NCI-H524 treated with DMSO at 0.1 percent for 48 hours (cell line): ENCODE measurements at places on chromosomes 12 and 14.

- no peak for DNase-seq
Observed at GRCh38 chr14:76717508-76718290, 43.6 kb upstream of the VASH1 start.

DNA sequence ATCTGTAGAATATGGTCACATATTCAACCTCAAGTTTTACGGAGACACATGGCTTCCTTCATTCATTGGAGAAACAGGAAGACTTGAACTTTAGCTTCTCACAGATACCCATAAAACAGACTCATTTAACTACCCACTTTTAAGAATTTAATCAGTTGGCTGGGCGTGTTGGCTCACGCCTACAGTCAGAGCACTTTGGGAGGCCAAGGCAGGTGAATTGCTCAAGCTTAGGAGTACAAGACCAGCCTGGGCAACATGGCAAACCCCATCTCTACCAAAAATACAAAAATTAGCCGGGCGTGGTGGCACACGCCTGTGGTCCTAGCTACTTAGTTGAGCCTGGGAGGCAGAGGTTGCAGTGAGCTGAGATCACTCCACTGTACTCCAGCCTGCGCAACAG lies 64.7 kb upstream of the STAC3 start:
- DNase-seq, result no peak

- no peak for DNase-seq
Observed at GRCh38 chr12:10454531-10454930, 1.4 kb upstream of the KLRC1 start.

- no peak for DNase-seq
Observed at GRCh38 chr14:100842799-100843198, 16.9 kb downstream of the MEG3 start.

DNA sequence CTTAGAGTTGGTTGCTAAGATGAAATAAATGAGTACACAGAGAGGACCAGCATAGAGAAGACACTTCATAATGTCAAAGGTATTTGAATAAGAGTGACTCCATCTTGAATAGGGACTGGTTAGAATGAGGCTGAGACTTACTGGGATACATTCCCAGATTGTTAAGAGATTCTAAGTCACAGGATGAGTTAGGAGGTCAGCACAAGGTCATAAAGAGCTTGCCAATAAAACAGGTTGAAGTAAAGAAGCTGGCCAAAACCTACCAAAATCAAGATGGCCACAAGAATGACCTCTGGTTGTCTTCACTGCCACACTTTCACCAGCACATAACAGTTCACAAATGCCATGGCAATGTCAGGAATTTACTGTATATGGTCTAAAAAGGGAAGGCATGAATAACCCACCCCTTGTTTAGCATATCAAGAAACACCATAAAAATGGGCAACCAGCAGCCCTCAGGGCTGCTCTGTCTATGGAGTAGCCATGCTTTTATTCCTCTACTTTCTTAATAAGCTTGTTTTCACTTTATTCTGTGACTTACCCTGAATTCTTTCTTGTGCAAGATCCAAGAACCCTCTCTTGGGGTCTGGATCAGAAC lies 8.3 kb upstream of the SERPINA1 start:
- DNase-seq, result no peak

DNA sequence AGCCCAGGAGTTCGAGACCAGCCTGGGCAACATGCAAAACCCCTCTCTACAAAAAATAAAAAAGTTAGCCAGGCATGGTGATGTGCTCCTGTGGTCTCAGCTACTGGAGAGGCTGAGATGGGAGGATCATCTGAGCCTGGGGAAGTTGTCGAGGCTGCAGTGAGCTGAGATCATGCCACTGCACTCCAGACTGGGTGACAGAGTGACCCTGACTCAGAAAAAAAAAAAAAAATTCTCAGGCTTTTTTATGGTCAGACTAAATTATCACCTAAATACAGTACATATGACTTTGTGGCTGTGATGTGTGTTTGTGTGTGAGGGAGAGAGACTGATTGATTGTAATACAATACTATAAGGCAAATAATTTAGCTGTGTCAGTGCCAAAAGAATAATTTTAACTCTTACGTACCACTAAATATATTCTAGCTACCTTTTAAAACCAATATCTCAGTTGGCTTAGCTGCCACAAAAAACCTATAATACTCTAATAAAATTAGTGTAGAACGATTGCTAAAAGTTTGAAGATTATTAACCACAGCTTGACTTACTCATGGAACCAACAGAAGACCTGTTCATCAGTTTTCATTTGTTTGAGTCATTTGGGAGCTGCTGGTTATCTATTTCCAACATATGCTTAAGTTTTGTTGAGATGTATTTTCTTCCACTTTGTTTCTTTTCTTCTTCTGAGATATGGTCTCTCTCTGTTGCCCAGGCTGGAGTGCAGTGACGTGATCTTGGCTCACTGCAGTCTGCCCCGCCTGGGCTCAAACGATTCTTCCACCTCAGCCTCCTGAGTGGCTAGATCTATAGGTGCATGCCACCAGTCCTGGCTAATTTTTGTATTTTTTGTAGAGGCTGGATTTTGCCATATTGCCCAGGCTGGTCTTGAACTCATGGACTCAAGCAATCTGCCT lies 58.0 kb downstream of the DIP2B start:
- no peak for DNase-seq

DNA sequence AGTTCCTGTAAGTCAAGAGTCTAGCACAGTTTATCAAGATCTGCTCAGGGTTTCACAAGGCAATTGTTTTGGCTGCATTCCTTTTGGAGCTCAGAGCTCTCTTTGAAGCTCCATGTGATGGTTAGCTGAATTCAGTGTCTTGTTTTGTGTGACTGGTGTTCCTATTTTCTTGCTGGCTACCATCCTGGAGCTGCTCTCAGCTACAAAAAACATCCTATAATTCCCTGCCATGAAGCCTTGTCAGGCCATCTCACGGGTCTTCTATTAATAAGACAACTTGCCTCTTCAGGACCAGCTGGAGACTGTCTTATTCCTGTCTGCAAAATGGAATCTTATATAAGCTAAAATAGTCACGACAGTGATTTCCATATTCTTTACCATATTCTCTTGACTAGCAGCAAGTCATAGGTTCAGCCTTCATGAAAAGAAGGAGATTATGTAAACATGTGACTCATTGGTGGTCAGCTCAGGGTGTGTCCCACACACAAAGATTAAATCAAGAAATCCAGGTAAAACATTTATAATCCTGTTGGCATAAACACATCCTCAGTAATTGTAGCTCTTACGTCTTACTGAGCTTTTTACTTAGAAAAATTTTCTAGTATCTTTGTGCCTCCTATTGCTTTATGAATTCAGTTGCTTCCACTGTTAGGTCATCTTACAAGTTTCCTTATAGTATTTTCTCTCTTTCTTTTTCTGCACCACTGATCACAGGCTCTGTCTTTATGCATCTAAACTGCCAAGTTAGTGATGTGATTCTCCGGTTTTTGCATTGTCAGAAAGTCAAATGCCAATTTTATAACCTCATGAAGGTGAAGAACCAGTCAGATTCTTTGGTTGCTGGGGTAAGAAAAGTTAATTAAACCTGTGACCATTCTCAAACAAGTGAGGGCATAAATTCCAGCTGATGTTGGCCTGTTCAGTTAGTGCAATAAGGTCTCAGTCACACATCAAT lies 378.5 kb upstream of the MGAT4C start:
- DNase-seq, result no peak

DNA sequence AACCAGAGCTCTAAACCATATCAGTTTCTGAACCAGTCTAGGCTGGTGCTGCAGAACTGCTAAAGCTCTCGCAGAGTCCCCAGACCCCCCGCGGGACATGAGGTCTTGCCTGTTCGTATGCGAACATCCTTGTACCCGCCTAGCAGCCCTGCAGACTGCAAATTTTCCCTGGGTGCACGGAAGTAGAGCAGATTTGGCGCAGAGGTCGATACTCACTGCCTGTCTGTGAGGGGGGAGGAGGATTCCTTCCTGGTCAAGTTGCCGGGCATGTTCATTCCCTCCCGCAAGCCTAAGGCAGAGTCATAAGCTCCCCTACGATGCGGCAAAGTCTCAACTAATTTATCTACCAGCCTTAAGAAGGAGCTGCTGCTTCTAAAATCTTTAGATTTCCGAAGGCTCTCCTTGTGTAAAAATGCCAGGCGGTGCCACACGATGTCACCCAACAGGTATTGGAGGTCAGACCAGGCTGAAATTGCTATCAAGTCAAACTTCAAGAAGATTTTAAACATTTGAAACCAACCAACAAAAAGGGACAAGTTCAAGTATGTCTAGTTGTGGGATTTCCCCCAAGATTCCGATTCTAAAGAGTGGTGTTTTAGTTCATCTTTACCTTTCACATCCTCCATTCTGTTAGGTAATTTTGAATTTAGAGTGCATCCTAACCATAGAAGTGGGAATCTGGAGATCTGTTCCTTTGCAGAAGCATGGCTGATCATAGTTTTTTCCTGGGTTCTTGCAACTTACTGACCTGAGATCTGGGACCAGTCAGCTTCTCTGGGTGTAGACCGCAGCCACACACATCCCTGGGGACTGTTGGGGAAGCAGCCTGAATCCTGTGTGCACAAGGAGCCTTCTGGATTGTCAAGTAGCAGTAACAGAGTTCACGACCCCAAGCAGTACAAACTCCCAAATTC lies 1.6 kb upstream of the PAX9 start:
- no peak for DNase-seq

DNA sequence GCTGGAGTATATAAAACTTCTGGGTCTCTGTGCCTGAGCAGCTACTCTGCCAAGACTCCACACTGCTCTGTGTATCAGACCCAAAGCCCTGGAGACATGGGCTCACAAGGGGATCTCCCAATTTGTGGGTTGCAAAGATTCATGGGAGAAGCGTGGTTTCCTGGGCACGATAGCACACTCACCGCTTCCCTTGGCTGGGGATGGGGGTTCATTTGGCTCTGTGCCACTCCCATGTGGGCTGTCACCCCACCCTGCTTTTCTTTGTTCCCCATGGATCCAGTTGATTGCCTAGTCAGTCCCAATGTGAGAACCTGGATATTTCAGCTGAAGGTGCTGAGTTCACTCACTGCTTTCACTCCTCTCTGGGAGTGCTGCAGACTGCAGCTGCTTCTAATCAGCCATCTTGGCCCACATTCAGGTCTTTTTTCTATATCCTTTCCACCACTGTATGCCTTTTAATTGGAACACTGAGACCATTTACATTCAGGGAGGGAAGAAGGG lies 40.0 kb upstream of the PCNX4 start:
- DNase-seq, result no peak

GRCh38 chr12:71041476-71041875 lies 116.3 kb downstream of the TSPAN8 start:
- no peak for DNase-seq

DNA sequence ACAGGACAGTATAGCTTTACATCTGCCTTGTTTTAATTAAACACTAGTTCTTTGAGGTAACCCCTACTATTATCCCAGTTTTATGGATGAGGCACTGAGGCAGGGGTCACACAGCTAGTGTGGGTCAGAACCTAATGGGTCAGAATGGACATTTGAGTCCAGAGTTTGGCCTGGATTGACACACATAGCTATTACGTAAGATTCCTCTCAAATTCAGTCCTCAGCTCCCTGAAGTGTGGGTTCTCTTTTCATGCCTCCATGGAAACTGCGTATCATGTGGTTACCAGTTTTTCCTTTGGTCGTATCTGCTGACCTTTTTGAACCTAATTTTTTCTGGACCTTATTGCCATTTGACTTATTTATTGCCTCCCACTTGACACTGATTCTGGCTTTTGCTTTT lies 40.4 kb downstream of the PSEN1 start:
- no peak for DNase-seq

- no peak for DNase-seq
Observed at GRCh38 chr12:115944837-115945490, 332.5 kb downstream of the MED13L start.

- no peak for DNase-seq
Observed at GRCh38 chr14:103627073-103628025, 1.7 kb upstream of the KLC1 start.

DNA sequence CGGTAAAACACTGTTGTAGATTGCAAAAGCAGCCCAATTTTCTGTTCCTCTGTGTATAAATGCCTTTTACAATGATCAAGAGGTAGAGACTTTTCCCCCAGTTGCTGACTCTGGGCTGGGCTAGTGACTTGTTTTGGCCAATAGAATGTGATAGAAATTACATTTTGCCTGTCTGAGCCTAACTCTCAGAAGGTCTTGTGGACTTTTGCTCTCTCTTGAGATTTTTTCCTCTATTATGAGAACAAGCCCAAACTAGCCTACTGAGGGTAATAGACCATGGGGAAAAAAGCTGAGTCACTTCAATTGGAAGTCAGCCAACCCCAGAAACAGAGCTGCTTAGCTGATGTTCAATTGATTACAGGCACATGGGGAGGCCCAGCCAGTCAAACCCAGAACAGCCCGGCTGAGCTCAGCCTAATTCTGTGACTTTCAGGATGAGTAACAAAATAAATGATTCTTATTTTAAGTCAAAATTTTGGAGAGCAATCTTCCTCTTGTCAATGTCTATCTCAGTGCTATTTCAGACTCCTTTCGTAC lies 61.4 kb downstream of the MYF5 start:
- DNase-seq, result no peak

DNA sequence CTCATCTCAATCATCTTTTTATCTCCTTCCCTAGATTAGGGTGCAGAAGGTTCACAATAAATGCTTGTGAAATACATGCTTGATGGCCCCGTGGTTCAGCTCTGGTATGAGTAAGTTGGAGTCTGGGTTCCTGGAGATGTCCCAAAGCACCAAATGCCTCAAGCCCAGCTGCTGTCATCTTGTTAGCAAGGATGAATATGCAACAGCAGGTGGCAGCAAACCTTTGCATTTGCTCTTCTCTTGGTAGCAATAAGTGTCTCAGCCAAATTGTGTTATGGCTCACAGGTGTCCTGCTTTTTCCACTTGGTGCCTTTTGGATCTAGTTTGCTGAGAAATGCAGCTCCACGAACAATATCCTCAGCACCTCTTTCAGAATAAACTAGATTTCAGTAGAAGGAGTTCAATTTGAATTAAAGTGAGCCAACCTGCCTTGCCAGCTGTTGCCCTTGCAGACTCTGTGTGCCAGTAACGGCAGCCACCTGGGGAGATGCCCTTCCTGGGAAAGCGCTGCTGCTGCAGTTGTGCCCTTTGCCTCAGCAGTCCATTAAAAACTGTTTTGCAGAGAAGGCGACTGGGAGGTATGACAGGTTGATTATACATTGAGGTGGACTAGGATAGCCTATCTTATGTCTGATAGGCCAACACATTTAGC lies 417.3 kb downstream of the SNAPC1 start:
- peak; percentile 70 for DNase-seq

DNA sequence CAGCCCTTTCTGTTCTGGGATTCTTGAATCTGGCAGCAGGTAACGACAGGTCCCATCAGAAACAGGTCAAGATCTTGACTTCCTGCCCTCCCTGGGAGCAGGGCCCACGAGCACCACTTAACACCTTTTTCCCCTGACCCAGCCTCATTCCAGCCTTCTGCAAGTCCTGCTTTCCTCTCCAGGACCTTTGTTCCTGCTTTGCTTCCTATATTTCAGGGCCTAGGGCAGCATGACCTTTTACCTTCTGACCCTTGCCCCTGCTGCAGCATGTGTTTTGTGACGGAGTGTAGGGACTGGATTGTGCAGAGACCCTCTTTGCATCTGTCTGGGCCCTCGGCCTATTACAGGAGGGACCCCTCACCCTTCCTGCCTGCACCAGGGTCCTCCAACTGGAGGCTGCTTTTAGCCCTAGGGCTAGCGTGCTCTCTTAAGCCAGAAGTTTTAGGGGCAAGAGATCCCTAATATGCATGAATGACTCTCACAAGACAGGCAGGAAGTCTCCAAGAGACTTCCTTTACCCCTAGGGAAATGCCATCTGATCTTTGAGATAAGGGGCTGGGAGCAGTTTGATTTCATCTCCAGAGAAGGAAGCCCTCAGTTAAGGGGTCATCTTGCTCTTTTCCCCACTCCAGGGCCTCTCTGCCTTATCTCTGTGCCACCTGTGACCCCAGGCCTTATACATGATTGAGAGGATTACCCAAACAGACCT lies 209.4 kb upstream of the BCL2L14 start:
- no peak for DNase-seq

GRCh38 chr14:74892745-74893144 lies 11.0 kb downstream of the DLST start:
- no peak for DNase-seq
